ENCODE measurements at places on chromosomes 7 and 10. TPM values are rescaled to one million over a fixed set of nuclear protein-coding genes. Genes with fewer than 3 reads are reported as not detected.

DNA sequence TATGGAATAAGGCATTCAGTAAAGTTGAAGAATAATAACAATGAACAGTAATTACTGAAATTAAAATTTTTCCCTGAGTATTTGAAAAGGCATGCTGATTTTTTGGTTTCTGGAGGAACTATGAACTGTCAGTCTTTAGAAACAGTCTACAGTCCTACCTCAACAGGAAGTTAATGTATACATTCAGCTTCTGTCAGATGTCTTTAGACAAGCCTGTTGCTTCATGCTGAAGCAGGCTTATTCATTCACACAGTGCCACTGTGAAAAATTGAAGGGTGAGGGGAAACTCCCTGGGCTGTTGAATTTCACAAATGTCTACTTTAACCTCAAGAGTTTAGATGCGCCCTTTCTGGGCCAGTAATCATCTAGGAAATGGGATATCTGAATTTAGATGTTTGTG, 3.5 kb downstream of the NRF1 start:
- no peaks in the 10 kb centered on the region for H3K4me1 ChIP-seq
- no peaks in the 10 kb centered on the region for H3K27me3 ChIP-seq
- H3K36me3 ChIP-seq = no peaks in the 10 kb centered on the region
- DNase-seq = no peak

GRCh38 chr10:62652114-62652513, 152.4 kb upstream of the ADO start:
- no peak for DNase-seq
- no peaks in the 10 kb centered on the region for H3K27me3 ChIP-seq
- H3K27ac ChIP-seq = no peak overlapping the region
- H3K4me3 ChIP-seq = no peak overlapping the region
- no peaks in the 10 kb centered on the region for H3K36me3 ChIP-seq
- no peaks in the 10 kb centered on the region for H3K4me1 ChIP-seq

- no peaks in the 10 kb centered on the region for H3K27me3 ChIP-seq
- H3K36me3 ChIP-seq = peaks cover 11% of the 10 kb centered on the region
- no peak overlapping the region for H3K27ac ChIP-seq
- H3K4me1 ChIP-seq = no peaks in the 10 kb centered on the region
- H3K4me3 ChIP-seq = no peak overlapping the region
Observed at GRCh38 chr7:1019789-1020610, 24.3 kb upstream of the GPR146 start.

UCMA gene
- not detected for total RNA-seq

GRCh38 chr10:121734589-121735045, 136.4 kb upstream of the FGFR2 start:
- no peak overlapping the region for H3K4me3 ChIP-seq
- H3K27me3 ChIP-seq = no peaks in the 10 kb centered on the region
- H3K27ac ChIP-seq = no peak overlapping the region
- no peaks in the 10 kb centered on the region for H3K36me3 ChIP-seq

DNA sequence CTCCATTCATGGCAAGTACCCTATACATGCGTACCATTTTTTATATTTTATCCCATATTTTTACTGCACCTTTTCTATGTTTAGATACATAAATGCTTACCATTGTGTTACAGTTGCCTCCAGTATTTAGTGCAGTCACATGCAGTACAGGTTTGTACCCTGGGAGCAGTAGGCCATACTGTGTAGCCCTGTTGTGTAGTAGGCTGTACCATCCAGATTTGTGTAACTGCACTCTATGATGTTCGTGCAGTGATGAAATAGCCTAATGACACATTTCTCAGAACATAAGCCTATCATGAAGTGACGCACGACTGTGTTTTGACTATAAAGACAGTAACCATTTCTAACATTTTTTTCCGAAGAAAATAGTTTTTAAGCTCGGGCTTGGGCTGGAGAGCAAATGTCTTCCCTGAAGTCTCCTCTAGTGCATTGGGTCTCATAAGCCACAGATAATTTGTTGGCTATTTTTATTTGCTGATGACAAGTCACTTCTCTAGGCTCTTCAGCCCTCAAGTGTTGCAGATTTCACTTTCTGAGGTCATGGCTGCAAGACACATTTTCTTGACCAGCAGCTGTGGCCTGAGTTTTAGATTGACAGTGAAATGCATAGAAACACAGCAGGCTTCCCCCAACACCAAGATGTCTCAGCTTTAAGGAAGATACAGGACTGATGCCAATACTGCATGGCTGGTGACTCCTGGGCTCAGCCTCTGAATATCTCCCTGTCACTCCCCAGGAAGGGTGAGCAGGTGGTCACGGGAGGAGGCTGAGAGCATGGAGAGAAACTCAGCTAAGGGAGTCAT, 26.9 kb downstream of the EPDR1 start:
- no peaks in the 10 kb centered on the region for H3K36me3 ChIP-seq
- no peaks in the 10 kb centered on the region for H3K27me3 ChIP-seq
- H3K27ac ChIP-seq = no peak overlapping the region
- DNase-seq = no peak
- peaks cover 10% of the 10 kb centered on the region for H3K4me1 ChIP-seq

DNA sequence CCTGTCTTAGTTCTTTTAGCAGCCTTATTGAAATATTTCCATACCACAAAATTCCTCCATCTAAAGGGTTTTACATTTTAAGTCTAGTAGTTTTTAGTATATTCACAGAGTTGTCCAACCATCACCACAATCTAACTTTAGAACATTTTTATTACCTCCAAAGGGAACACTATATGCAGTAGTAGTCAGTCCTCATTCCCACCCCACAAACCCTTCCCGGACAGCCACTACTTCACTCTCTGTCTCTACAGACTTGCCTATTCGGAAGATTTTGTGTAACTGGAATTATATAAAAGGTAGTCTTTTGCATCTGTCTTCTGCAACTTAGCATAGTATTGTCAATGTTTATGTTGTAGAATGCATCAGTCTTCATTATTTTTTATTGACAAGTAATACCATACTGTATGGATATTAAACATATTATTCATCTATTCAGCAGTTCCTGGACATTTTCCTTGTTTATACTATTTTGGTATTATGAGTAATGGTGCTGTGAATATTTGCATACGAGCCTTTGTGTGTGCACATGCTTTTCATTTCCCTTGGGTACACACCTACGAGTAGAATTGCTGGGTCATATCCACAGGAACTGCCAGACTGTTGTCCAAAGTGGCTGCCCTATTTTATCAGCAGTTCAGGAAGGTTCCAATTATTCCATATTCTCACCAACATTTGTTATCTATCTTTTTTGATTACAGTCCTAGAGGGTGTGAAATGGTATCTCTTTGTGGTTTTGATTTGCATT, 60.9 kb upstream of the LANCL2 start:
- no peak for DNase-seq
- H3K27ac ChIP-seq = no peak overlapping the region
- no peaks in the 10 kb centered on the region for H3K4me1 ChIP-seq
- H3K27me3 ChIP-seq = no peaks in the 10 kb centered on the region
- H3K4me3 ChIP-seq = no peak overlapping the region
- H3K36me3 ChIP-seq = no peaks in the 10 kb centered on the region

PLAC9 gene
- 7.6 TPM for total RNA-seq

- H3K4me3 ChIP-seq = no peak overlapping the region
- H3K36me3 ChIP-seq = no peaks in the 10 kb centered on the region
- no peak overlapping the region for H3K27ac ChIP-seq
Observed at GRCh38 chr10:84256510-84257342, 11.9 kb downstream of the RGR start.

DNA sequence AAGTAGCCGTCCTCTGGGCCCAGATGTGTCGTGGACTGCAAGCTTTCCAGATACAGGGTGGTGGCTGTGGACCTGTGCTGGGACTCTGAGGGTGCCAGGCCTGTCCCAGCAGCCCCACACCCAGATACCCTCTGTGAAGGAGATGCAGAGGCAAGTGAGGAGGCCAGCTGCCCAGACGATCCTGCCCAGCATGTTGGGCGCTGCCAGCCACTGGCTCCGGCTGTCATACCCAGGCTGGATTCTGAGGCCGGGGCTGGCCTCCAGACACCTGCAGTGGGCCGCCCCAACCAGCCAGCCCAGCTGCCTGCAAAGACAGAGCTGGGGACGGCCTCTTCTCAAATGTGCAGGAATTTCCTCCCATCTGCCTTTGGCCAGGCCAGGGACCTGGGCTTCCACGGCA, 39.1 kb upstream of the EBF3 start:
- no peak for DNase-seq
- no peaks in the 10 kb centered on the region for H3K36me3 ChIP-seq
- no peak overlapping the region for H3K27ac ChIP-seq
- no peak overlapping the region for H3K4me3 ChIP-seq

DNA sequence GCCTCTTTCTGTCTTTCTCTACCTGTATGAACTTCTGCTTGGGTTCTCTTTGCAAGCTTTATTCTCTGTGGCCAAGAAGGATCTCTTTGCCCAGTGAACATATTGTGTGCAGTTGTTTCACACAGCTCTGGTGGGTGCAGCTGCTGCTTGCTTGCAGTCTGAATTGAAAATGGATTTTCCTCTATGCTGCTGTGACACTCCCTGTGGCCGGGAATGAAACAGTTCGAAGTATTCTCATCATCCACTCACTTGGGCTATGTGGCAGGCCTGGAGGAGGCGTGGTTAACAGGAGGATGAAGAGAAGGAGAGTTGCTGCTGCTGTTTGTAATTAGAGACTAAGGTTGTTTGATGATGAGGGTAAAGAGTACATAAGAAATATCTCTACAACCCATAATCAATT, 28.4 kb upstream of the ITGA8 start:
- H3K36me3 ChIP-seq = no peaks in the 10 kb centered on the region
- H3K4me1 ChIP-seq = no peaks in the 10 kb centered on the region
- H3K27me3 ChIP-seq = no peaks in the 10 kb centered on the region
- H3K4me3 ChIP-seq = no peak overlapping the region
- DNase-seq = no peak

DNA sequence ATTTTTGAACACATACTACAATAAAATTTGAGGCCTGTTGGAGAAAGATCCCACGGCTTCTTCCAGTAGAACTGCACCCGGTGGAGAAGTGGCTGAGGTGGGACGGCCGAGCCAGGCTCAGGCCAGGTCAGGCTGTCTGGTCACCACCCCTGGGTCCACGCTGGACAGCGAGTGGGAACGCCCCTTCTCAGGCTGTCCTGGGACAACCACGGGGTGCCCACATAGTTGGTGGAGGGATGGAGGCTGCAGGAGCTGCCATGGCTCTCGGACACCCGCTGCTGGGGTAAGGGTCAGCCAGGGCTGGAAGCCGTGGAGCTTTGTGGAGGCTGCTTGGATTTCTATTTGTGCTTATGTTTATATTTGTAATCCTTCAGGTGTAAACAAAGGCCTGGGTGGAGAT, 206.5 kb downstream of the DNAJB6 start:
- H3K27me3 ChIP-seq = no peaks in the 10 kb centered on the region
- H3K36me3 ChIP-seq = no peaks in the 10 kb centered on the region
- H3K27ac ChIP-seq = no peak overlapping the region
- DNase-seq = peak; percentile 50
- no peak overlapping the region for H3K4me3 ChIP-seq

SOSTDC1 gene
- total RNA-seq = 1.6 TPM

- no peaks in the 10 kb centered on the region for H3K36me3 ChIP-seq
- peak overlapping the region; percentile 58 for H3K4me3 ChIP-seq
- peaks cover 20% of the 10 kb centered on the region for H3K4me1 ChIP-seq
- peak overlapping the region; percentile 41 for H3K27ac ChIP-seq
Observed at GRCh38 chr7:140231771-140232491, 55.1 kb upstream of the KDM7A start.

DNA sequence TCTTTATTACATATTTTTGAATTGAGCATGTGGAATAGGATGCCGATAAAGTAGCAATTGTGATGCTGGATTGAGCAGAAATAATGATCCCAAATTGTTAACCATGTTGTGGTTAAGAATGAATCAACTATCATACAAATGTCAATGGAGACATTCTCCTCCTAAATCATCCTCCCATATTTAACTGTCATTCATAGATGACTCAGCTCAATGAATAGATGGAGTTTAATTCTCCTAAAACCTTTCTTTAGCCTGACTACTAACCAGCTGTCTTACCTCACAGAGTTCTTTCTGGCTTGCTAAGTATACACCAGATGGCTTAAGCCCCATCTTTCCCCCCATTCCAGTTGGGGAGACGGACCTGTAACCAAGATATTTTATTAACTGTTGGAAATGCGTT, 23.4 kb upstream of the NPS start:
- no peaks in the 10 kb centered on the region for H3K4me1 ChIP-seq
- no peak for DNase-seq
- H3K27me3 ChIP-seq = no peaks in the 10 kb centered on the region
- no peaks in the 10 kb centered on the region for H3K36me3 ChIP-seq
- no peak overlapping the region for H3K27ac ChIP-seq
- no peak overlapping the region for H3K4me3 ChIP-seq

TAS2R3 gene
- total RNA-seq = 0.66 TPM

SAMD9 gene
- 5.8 TPM for total RNA-seq

GRCh38 chr7:102275123-102275703, 11.5 kb upstream of the SH2B2 start:
- no peak overlapping the region for H3K27ac ChIP-seq
- DNase-seq = no peak
- H3K4me3 ChIP-seq = no peak overlapping the region
- no peaks in the 10 kb centered on the region for H3K27me3 ChIP-seq
- peaks cover 13% of the 10 kb centered on the region for H3K4me1 ChIP-seq

- no peaks in the 10 kb centered on the region for H3K27me3 ChIP-seq
- no peaks in the 10 kb centered on the region for H3K36me3 ChIP-seq
- no peak overlapping the region for H3K27ac ChIP-seq
- no peaks in the 10 kb centered on the region for H3K4me1 ChIP-seq
Observed at GRCh38 chr7:2700141-2700850, 12.3 kb downstream of the AMZ1 start.

- no peaks in the 10 kb centered on the region for H3K27me3 ChIP-seq
- H3K4me3 ChIP-seq = no peak overlapping the region
- no peak overlapping the region for H3K27ac ChIP-seq
- DNase-seq = no peak
- H3K36me3 ChIP-seq = no peaks in the 10 kb centered on the region
- H3K4me1 ChIP-seq = no peaks in the 10 kb centered on the region
Observed at GRCh38 chr10:106078895-106079576, 1085.5 kb downstream of the SORCS1 start.

DNA sequence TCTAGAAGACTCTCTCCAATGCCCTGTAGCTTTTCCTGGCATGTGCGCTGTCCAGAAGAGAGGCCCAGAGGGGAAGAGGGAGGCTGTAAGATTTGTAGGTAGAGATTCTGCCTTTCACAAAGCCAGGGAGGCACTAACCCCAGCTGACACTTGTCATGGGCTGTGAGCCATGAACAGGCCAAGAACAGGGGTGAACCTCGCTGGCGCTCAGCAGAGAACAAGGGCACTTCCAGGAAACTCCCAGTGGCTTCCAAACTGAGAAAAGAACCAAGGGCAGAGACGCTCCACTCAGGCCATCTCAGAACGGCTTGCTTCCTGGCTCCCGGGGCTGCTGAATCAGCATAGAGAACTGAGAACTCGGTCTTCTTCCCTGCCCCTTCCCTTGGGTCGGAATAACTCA, 257.8 kb upstream of the ZNF32 start:
- no peak for DNase-seq
- peak overlapping the region; percentile 65 for H3K27ac ChIP-seq
- no peaks in the 10 kb centered on the region for H3K27me3 ChIP-seq
- H3K36me3 ChIP-seq = no peaks in the 10 kb centered on the region
- no peak overlapping the region for H3K4me3 ChIP-seq
